ENCODE measurements at places on chromosomes 7 and 10.

DNA sequence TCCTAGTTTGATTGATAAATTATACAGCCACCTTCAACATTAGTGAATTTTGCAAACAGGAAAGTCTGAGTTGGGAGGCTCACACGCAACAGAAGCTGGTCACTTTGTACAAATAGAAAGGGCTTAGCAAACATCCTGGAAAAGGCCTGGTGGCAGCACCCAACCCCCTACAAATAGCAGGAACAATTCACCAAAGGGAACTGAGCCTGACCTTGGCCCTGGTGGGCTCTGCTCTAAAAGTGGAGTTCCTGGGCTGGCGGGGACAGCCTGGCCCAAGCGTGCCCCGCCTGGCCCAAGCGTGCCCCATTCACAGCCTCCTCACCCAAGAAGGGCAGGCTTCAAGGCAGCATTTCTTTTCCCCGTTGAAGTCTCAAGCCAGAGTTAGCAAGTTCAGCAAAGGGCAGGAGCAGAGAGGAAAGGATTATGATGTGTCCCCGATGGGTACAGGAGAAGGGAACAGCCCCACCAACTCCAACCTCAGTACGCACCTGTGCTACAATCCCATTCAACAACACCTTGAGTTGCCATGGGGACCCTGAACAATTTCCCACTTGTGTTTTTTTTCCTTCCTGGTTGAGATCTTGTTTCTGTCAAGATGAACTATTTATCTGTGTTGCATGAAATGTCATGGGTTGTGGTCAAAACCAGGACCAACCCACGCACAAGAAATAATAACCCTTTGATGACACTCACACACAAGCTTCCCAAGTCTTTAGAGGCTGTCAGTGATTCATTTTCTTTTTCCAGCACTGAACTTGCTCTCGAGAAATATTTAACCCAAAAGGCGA is 43.4 kb downstream of the RGS10 start:
- no peak for DNase-seq

DNA sequence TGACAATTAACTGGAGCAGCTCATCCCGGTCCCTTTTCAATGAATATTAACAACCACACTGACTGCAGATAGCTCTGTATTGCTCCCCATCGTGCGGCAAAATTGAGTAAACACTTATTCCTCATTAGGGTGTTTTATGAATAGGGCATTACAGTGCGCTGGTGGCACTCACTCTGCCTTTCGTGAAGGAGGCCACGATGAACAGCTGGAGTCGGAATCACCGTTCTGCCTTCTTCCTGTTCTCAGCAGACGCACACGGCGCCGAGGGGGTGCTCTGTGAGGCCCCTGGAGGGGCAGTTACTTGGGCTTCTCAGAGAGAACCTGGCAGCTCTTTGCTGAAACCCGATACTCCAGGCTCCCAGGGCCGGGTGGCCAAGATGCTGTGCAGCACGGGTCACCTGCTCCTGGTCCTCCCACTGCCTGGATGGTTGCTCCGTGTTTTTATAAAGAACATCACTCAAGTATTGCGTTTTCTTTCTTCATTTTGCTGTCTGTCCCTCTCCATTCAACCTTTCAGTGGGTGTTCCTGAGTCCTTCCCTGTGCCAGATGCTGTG is 241.9 kb downstream of the GLRX3 start:
- DNase-seq, result peak; percentile 64

DNA sequence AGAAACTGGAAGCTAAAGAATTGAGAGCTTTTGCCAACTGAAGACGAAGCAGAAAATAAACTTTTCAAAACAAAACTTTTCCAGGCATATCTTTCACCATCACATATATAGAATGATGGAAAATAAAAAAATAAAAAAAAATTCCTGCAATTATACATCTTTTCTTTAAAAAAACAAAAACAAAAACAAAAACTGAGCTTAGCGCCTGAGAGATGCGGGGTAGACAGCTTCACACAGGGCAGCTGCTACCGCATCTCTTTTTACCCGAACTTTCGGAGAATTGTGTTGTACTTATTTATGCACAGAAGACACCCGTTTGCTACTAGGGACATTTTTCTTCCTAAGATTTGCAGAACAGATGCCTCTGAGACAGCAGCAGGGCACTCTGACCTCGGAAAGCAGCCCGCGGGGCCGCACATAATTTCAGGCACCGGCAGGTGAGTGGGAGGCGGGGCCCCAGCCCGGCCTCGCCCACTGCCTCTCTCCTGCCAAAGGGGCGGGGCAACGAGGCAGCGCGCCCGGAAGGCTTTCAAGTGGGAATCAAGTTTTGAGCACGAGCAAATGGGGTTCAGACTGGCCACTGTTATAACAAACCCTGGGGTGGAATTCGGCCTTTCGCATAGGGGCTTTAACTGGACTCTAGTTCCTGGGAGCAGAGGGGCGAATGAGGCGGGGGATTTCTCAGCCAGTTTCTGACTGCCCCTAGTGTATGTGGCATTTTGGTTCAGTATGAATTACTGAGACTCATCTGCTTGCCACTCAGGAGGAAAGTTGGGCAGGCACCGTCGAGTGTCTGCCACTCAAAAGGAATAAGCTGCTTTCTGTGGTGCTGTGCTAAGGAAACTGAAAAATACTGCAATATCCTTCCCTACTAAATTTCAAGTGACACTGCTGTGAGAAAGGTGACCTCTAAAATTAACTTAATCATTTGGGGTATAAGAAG is 18.5 kb upstream of the FAM133B start:
- DNase-seq, result no peak

- no peak for DNase-seq
Observed at GRCh38 chr7:32204361-32205018, 134.3 kb upstream of the PDE1C start.

DNA sequence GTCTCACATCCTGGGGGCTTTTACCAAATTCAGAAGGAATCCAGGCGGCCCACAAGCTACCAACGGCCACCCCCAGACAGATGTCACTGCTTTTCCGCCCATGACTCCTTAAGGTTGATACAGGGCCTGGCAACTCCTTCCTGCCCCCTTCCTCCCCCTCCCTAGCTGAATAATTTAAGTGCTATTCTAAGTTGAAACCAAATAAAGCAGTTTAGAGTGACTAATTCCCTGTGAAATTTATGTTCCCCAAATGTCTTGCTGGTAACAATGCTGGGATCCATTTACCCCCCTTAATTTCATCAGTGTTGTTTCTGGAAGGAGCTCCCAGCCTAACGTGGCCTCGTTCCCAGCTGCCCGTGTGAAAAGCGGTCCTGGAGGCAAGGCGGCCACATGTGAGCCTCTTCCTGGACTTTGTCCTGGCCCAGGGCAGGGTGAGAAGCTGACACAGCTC is 109.6 kb downstream of the TMEM130 start:
- no peak for DNase-seq

GRCh38 chr10:84432891-84433290 is 104.5 kb downstream of the CCSER2 start:
- no peak for DNase-seq

GRCh38 chr7:830069-830468 is 2.2 kb upstream of the SUN1 start:
- no peak for DNase-seq

DNA sequence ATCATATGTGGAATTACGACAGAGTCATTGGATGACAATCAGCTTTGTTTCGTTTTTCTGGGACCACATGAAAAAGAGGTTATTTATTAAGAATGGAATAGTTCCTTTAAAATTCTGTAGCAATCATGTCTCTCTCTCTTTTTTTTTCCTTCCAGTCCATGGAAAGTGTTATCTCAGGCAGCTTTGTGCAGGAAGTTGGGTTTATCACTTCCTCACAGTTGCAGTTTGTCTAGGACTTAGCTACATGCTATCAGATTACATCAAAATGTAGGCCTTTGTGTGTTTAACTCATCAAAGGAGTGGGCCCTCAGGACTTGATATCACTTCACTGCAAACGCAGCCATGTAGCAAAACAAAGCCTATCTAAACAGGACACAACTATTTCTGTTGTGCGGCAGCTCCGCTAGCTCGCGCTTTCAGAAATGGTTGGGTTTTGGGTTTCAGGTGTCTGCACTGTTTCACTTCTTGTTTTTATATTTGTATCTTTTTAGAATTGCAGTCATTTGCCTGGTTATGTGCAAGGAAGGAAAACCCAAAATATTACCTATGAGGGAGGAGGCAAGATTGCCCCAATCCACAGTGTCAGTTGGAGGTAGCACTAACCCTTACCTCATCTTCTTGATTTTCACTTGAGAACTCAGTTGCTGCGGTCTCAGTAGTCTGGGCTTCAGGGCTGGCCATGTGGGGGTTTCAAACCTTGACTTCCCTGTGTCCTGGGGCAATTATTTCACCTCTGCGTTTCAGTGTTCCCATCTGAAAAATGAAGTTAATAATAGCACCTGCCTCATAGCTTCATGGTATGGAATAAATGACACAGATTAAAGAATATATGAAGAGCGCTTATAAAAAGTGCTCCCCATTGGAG is 66.7 kb downstream of the HHEX start:
- DNase-seq, result no peak

DNA sequence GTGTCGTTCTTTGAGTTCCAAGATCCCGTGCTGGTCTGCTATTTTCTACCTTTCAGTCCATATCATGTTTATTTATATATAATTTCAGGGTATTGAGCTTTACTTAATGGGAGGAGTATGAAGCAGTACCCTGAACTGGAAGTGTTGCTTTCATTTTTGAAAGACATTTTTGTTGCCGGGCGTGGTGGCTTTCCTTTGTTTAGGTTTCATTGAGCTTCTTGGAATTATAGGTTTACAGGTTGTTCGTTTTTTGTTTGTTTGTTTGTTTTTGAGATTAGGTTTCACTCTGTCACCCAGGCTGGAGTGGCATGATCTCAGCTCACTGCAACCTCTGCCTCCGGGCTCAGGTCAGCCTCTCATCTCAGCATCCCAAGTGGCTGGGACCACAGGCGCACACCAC is 7.4 kb downstream of the ZNF487 start:
- DNase-seq, result no peak

DNA sequence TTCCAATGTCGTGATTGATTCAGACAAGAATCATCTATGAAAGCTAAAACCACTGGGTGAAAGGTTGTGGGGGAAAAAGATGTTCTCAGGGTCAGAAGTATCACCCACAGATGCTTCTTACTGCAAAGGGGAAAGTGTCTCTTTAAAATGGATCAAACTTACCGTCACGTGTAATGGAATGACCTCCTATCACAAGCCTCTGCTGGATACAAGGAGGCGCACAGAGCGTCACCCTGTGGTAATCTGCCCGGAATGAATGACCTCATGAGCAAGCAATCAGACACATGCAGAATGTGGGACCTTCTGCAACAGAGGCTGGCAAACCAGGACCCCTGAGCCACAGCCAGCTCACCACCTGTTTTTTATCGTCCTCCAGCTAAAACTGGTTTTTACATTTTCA is 33.0 kb downstream of the WIPF3 start:
- DNase-seq, result no peak

DNA sequence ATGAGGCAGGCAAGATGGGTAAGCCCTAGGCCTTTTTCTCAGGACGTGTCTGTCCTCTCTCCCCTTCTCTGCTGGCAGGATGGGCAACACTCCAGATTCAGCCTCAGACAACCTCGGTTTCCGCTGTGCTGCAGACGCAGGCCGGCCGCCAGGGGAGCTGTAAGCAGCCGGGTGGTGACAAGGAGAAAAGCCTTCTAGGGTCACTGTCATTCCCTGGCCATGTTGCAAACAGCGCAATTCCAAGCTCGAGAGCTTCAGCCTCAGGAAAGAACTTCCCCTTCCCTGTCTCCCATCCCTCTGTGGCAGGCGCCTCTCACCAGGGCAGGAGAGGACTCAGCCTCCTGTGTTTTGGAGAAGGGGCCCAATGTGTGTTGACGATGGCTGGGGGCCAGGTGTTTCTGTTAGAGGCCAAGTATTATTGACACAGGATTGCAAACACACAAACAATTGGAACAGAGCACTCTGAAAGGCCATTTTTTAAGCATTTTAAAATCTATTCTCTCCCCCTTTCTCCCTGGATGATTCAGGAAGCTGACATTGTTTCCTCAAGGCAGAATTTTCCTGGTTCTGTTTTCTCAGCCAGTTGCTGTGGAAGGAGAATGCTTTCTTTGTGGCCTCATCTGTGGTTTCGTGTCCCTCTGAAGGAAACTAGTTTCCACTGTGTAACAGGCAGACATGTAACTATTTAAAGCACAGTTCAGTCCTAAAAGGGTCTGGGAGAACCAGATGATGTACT is 13.1 kb downstream of the PHKG1 start:
- peak; percentile 92 for DNase-seq

DNA sequence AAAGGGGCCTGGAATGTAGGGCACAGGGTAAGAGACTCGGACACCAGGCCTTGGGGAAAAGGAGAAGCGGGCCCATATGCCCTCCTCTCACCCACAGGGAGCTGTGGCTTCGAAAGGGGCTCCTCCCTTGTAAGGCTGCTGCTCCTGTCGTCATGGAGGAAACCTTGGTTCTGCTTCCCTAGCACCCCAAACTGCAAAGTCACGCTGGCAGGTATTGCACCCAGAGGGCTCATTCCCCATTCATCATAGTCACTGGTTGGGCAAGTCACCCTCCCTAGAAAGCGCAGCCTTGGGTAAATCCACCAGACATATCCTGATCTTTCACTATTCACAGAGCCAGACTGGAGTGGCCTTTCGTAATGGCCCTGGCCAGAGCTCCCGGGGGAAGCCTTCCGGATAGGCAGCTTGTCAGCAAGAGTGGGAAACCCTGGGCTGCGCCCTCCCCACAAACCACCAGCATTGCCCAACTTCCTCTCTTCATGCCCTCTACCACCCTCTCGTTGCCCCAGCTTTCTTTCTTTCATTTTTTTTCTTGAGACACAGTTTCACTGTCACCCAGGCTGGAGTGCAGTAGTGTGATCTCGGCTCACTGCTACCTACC is 121.0 kb downstream of the HIP1 start:
- DNase-seq, result no peak

GRCh38 chr10:69844698-69845097 is 43.0 kb downstream of the COL13A1 start:
- no peak for DNase-seq

- DNase-seq, result no peak
Observed at GRCh38 chr7:106056513-106057203, 55.5 kb downstream of the SYPL1 start.

GRCh38 chr7:30119890-30120577 is 14.8 kb upstream of the MTURN start:
- no peak for DNase-seq

DNA sequence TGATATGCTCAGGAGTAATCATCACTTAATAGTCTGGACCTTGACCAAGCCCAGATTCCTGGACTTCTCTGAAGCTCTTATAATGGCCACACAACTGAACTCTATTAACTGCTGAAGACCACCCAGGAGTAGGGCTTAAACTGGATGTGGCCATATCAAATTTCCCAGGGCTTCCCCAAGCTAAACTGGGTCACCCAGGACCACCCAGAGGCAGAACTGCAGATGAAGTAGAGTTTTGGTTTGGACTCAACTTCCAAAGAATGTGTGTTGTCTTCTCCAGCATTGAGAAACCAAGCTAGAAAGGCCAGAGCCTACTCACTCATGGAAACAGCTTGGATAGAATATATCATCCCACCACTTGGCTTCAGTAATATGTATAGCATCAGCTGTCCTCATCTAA is 358.2 kb upstream of the MEOX2 start:
- DNase-seq, result no peak

DNA sequence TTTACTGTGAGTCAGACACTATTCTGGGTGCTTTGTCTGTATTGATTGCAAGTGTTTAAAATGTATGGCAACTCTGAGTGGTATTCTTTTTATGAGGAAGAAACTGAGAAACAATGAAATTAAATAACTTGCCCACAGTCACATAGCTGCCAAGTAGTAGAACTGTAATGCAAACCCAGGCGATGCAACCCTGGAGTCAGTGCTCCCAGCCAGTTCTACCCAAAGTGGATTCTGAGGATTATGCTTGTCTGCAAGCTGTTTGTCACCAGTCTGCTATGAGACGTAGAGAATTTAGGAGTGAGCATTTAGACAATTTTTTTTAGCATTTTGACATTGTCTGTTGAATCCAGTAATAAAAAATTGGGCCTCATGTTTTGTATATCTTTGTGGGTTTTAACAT is 306.0 kb upstream of the LRGUK start:
- DNase-seq, result no peak

Data from mesenteric fat pad (tissue), 1 donor.